ENCODE measurements at places on chromosomes 4 and X.

DNA sequence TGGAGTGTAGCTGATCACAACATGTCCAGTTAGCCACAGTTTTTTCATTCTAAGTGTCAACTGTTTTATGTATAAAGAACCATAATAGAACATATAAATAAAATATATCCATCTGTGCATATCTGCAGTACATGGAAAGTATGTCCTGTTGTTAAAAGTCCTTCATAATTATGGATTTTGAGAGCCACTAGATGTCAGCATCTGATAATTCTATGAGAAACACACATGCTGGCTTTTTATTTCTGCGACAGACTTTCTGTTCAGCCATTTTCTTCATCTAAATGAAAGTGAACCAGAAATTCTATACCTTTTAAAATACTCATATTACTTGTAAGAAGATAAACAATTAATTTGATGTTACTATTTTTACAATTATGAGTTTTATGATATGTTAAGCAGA is 251.5 kb downstream of the GPM6A start:
- DNase-seq: peak; percentile 6

GRCh38 chrX:106391284-106391911 is 220.4 kb upstream of the RADX start:
- no peak for DNase-seq

GRCh38 chrX:24148535-24149350 is 786 bp upstream of the ZFX start:
- DNase-seq: peak; percentile 84

GRCh38 chr4:107939307-107939706 is 8.0 kb downstream of the CYP2U1 start:
- peak; percentile 71 for DNase-seq

- DNase-seq: peak; percentile 41
Observed at GRCh38 chrX:134891652-134892051, 99.1 kb upstream of the SMIM10 start.

DNA sequence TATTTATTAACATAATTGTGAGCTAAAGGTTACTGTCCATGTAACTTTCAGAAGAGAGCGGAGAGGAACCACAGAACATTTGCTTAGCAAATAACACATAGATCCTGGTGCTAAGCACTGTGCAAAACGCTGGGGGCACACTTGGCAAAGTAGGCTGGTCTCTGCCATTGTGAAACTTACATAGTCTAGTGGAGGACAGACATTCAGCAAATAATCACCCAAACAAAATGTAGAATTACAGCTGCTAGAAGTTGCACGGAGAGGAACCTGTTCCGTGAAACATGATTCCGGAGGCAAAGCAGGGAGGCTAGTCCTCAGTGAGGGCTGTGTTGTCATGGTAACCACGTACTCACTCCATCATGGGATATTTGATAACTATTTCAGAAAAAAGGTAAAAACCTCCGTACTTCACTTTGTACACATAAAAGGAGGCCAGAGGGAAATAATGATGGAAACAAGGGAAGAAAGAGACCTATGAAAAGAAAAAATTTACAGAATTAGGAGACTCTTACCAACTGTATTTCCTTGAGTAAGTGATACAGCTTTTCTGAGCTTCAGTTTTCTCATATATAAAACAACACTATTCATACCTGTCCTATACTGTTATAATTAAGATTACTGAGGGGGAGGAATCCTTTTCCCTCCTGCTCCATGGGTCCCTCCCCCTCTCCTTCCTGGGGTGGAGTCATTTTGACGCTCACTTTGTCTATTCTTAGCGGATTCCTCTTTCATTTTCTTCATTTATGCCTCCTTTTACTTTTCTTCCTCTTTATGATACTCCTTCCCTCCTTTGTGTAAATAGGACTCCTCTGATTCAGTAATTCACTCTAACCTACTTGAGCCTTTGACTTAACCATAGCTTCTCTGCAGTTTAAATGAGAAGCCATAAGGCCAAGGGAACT is 825 bp upstream of the RASGEF1B start:
- DNase-seq: peak; percentile 17

DNA sequence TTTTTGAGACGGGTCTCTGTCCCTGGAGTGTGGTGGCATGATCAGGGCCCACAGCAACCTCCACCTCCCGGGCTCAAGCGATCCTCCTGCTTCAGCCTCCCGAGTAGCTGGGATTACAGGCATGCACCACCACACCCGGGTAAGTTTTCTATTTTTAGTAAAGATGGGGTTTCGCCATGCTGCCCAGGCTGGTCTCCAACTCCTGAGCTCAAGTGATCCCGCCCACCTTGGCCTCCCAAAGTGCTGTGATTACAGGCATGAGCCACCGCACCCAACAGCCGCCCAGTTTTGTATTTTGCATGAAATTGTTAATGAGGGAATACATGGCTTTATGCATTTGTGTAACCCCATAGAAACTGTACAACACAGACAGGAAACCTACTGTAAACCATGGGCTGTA is 2.8 kb upstream of the ARHGAP4 start:
- no peak for DNase-seq

DNA sequence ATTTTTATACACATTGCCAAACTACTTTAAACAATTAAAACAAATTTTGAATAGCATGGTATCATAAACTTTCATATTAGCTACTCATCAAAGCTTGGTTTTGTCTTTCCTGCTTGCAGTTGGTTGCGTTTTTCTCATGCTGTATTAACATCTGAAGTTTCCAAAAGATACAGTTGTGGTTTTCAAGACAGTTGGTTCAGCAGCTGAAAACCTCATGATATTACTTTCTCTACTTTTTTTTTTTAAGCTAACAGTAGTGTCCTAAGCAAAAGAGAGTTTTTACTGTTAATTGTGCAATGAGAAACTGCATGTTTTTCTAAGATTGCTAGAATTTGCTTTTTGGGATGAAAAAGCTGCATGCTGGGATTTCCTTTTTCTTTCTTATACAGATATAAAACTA is 15.2 kb downstream of the RUFY3 start:
- no peak for DNase-seq

- no peak for DNase-seq
Observed at GRCh38 chr4:1458581-1458980, 52.3 kb upstream of the NKX1-1 start.

GRCh38 chr4:90585961-90586360 is 458.8 kb downstream of the CCSER1 start:
- no peak for DNase-seq

DNA sequence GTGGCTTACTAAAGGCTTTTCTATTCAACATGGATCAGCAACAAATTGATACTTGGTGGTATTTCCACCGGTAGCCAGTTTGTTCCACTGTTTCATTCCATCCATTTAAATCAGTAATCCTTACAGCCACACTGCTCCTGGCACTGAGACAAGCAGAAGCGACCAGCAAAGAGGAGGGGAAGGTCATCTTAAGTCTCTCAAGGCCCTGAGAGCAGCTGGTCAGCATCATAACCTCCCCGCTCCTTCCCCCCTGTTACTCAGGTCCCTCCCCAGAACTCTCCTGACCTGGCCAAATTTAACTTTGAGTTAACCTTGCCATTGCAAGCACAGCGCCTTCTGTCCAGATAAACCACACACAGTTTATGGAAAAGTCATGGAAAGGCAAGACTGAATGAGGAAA is 331.3 kb upstream of the KLF3 start:
- DNase-seq: no peak

DNA sequence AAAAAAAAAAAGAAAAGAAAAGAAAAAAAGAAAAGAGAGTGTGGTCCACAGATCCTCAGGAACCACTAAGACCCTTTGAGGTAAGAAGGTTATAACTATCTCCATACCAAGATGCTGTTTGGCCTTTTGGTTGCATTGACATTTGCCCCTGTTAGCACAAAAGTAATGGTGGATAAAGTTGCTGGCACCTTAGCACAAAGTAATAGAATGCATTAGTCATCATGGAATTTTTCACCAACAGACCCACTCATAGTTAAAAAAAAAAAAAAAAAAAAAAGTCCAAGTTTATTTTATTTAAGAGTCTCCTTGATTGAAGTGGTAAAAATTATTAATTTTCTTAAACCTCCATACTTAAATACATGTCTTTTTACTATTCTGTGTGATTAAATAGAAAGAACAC is 78.4 kb upstream of the RBPJ start:
- peak; percentile 41 for DNase-seq

- no peak for DNase-seq
Observed at GRCh38 chrX:36684053-36684452, 324.1 kb upstream of the FAM47C start.

DNA sequence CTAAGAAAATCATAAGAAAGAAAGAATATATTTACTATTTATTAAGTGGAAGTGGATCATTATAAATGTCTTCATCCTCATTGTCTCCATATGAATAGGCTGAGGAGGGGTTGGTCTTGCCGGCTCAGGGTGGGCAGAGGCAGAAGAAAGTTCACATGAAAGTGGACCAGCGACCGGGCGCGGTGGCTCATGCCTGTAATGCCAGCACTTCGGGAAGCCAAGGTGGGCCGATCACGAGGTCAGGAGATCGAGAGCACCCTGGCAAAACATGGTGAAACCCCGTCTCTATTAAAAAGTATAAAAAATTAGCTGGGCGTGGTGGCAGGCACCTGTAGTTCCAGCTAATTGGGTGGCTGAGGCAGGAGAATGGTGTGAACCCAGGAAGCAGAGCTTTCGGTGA is 1145.4 kb downstream of the STIM2 start:
- DNase-seq: no peak

DNA sequence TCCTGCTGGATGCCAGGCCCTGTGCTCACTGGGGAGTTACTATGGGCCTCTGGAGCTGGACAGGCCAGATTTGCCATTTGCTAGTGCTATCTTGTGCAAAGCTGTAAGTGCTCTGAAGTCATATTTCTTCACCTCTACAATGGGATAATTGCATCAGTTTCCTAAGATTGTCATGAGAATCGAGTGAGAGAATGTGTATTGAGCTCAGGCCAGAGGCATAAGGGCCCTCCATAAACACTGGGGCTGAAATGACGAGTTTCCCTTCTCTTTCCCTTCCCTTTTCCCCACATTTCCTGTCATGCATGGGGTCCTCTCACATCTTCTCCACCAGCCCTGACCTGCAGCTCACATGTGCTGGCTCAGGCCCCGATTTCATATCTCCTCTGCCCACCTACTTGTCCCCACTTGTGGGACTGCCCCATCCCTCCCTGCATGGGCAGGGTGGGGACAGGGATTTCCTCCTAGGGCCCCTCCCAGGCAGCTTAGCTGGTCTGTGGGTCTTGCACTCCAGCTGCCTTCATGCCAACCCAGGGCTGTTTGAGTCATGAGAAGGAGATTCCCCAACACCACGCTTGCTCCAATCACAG is 358.8 kb downstream of the MID1IP1 start:
- no peak for DNase-seq

DNA sequence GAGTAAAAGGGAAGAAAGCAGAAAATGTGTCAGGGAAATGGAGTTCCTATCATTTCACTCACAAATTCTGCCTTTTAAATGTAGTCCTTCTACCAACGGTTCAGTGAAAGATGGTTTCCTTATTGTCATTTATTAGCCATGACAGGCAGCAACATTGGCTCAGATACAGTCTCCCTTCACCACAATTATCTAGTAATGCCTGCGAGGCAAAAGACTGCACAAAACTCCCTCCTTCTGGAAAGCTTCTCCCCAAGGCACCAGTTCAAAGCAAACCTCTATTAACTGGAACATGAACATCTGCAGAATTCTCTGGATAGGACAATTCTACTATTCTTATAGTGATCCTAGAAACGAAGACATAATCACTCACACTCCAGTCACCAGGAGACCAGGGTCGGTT is 28.3 kb downstream of the DCTD start:
- DNase-seq: no peak

- DNase-seq: no peak
Observed at GRCh38 chrX:145832796-145833195, 15.2 kb downstream of the SLITRK2 start.

DNA sequence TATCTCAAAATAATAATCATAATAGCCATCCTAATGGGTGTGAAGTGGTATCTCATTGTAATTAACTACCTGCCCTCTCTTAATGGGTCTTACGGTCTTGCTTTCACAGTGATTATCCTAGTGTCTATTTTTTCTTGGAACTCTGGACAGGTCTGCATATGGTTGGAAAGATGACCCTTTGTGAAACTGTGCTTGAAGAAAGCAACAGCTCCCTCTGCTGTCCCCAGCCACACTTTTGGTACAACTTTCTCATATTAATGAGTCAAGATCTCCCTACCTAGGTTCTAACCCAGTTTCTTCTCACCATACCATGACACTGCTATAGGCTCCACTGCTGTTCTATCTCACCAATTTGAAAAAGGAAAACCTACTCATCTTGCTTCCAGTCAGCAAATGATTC is 2.4 kb downstream of the TFDP3 start:
- DNase-seq: peak; percentile 7

GRCh38 chr4:30744957-30745640 is 24.9 kb downstream of the PCDH7 start:
- DNase-seq: peak; percentile 53

DNA sequence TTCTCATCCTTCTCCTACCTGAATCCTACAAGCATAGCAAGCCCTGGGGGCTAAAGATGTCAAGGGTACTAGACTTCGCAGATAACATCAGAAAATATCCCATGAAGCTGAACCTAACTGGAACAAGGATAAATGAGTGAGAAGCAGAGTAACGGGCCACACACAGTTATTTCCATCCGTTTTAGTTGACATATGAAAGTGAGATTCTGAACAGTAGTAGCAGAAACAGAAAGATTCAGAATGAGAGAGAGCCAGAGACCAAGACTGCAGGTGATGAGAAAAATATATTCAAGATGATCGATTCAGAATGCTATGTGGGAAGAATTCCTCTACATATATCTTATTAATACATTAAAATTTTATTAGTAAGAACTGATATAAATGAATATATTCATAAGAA is 165.1 kb downstream of the TSPAN5 start:
- DNase-seq: no peak

DNA sequence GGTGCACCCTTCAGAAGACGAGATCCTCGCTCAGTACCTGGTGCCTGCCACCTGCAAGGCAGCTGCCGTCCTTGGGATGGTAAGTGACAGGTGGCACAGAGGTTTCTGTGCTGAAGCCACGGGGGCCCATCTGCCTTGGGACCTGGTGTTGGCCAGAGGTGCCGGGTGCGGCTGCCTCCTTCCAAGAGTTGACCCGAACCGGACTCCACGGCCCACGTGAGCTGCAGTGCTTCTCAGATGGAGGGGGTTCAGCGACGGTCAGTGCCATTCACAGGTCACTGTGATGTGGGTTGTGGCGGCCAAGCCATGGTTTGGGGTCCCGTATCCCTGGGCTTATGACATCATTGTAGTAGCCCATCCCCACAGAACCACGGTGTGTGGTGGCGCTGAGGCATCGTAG is 19.0 kb upstream of the MSANTD1 start:
- DNase-seq: no peak

DNA sequence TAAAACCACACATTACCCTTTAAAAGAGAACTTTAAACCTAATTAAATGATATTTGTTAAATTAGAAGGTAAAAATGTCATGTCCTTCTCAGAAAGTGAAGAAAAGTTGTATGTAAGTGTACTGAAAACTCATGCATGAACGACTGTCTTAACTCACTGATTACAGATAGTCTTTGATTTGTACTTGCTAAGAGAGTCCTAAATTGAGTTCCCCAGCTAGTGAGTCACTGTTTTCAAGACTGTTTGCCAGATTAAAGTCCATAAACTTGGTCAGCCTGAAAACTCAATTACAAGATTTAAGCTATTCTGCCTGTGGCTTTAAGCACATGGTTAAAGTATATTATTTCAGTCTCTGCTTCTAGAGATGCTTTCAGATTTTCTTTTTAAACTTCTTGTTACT is 124.9 kb upstream of the ZCCHC13 start:
- peak; percentile 32 for DNase-seq

GRCh38 chrX:152918707-152919106 is 20.8 kb downstream of the ZNF185 start:
- DNase-seq: no peak

- peak; percentile 88 for DNase-seq
Observed at GRCh38 chr4:155392481-155393184, 15.9 kb upstream of the MAP9 start.

- no peak for DNase-seq
Observed at GRCh38 chr4:174192943-174193342, 90.5 kb downstream of the FBXO8 start.
